ENCODE measurements at places on chromosomes 7 and 10. TPM values are rescaled to one million over a fixed set of nuclear protein-coding genes. Genes with fewer than 3 reads are reported as not detected.

- no peak for DNase-seq
Observed at GRCh38 chr7:55071411-55072175, 52.8 kb downstream of the EGFR start.

- DNase-seq, result no peak
Observed at GRCh38 chr10:84755311-84755710, 426.9 kb downstream of the CCSER2 start.

POU6F2 gene
- total RNA-seq, result not detected

NUB1 gene
- 53.7 TPM for total RNA-seq

MMRN2 gene
- 53.1 TPM for total RNA-seq

- no peak for DNase-seq
Observed at GRCh38 chr7:157662981-157663716, 326.3 kb downstream of the DNAJB6 start.

DNA sequence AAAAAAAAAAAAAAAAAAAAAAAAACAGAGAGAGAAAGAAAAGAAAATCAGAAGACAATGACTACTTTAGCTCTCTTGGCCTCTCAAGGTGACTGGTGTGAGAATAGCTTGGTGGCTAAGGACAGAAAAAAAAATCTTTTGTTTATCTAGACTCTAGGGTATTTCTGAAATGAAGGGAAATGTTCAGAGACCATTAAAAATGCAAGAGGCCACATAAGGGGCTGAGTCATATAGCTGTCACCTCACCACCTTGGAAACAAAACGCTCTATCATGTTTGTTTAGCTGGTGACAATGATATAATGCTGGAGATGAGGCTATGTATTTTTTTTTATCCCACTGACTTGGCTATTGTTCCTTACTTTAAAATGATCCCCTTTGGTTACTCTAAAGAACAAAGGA is 287.0 kb upstream of the CDC14C start:
- DNase-seq, result no peak

DNA sequence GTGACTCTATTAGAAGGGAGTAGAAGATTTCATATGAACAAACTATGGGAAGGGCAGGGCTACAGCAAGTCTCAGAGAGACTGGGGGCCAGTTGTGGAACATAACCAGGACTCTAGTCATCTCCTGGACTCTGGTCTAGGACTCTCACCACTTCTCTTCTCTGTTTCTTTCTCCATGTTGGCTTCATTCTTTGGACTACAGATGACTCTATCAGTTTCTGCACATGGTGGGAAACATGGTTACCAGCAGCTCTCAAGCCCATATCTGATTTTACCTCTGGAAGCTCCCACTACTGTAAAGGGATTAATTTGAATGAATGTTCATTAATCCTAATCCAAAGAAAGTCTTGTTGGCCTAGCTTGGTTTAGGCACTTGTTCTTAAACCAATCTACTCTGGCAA is 84.7 kb downstream of the LRGUK start:
- DNase-seq, result no peak

GRM3 gene
- total RNA-seq, result not detected

GRCh38 chr10:22711373-22711772 is 3.0 kb downstream of the PIP4K2A start:
- no peak for DNase-seq

- no peak for DNase-seq
Observed at GRCh38 chr7:127736511-127736910, 84.5 kb downstream of the SND1 start.

DNA sequence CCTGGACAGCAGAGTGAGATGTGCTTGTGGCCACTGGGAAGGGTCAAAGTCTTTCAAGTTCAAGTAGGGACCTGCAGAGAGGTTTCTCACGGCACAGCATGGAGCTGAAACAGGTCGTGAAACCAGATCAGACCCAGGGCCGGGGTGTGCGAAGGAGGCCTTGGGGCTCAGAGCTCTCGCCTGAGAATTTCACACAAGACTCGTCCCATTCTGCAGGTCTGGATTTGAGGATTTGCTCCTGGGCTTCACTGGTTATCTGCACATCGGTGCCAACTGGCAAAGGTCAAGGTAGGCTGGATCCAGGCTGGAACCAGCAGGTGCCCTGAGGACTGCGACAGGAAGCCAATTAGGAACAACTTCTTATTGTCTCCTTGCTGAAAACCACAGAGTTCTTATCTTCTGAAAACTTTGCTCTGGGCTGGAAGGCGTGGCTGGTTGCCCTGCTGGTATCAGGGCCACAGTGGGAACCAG is 24.0 kb upstream of the GTF2I start:
- no peak for DNase-seq

CUBN gene
- total RNA-seq, result 2.2 TPM

DNA sequence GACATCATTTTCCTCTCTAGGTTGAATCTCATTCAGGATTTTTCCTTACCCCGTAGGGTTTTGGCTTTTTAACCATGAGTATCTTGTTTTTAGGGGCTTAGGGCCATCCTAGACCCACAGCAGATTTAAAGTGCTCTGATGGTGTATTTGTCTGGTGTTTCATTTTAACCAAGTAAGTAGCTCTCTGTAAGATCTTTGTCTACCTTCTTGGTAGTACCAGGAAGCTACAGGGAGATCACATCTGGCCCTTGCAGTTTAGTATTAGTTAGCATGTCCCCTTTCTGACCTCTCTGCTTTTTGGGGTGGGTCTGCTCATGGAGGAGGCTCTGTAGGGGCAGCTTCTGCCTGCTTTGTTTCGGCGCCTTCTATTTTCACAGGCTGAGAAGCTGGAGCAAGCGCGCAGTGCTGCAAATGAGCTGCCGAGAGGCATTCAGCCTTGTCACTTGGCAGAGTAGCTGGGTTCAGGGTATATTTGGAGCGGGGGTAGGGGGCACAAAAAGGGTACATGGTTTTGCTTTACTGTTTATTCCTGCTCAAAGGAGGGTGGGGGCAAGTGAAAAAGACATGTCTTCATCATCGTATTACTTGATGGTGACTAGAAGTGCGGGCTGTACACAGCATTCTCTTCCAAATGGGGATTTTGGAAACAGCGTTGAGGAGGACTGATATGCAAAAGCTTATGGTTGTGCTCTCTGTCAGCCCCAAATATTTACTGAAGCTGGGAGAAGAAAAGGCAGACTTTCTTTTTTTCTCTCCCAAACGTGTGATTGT is 146.3 kb downstream of the CELF2 start:
- DNase-seq, result no peak

- no peak for DNase-seq
Observed at GRCh38 chr7:18495412-18496340, at the start of gene HDAC9. Gene HDAC9, plus strand, starts transcription at chr7:18495749. Its CDS starts 554 bp downstream, at chr7:18496303.

DNA sequence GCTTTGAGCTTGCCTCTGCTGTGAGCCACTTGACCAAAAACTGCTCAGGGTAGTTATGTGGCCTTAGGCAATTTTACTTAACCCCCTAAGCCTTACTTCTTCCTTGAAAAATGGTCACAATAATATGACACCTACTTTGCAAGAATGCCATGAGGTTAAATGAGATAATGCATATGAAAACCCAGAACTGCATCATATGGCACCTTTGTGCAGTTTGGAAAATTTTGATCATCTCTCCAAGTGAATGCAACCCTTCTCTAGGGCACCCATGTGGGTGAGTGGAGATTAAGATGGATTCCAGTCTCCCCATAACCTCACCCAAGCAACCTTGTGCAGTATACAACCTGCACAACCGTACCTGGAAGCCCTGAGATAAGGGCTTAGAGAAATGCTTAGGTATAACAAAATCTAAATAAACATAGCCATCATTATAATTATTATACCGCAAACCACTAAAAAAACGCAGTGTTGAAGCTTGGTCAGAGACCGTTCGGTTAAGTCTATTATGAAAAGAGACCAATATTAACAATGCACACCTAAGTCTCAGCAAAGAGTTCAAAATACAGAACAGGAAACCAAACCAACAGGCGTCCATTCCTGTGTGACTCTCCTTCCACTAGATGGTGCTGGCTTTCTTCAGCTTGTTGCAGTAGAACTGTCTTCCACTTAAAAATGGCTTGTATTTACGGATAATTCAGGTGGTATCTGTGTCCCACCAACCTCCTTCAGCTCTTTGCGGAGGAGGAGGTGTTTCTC is 21.0 kb upstream of the ASB15 start:
- DNase-seq, result no peak

PGAM2 gene
- total RNA-seq, result 0.44 TPM

TDRD1 gene
- total RNA-seq, result 0.09 TPM

DNA sequence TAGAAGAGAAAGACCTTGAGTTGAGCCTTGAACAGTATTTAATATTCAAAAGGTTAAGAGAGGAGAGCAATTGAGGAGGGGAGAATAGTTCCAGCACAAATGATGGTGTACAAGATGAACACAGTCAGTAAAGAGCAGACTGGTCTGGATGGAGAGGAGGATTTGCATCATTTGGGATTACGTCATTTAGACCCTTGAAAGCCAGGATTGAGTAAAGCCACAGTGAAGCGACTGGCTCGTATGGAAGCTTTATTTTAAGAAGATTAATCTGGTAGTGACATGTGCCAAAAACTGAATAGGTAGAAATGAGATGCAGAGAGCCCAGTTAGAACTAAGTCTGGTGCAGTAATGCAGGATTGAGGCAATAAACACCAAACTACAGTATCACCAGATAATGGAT is 52.6 kb downstream of the TRUB1 start:
- DNase-seq, result no peak

IDE gene
- 26.3 TPM for total RNA-seq

Measured in lower lobe of right lung (tissue), 2 donors.